ENCODE measurements at places on chromosomes 6 and 20. TPM values are rescaled to one million over a fixed set of nuclear protein-coding genes. Genes with fewer than 3 reads are reported as not detected.
A peak's percentile ranks its signal among the peaks of the same experiment; 100 is the strongest.

The OLIG3 gene
- not detected for total RNA-seq

The ENTPD6 gene
- total RNA-seq = 93.3 TPM

The TMEM244 gene
- not detected for total RNA-seq

The TRAPPC3L gene
- total RNA-seq = not detected

DNA sequence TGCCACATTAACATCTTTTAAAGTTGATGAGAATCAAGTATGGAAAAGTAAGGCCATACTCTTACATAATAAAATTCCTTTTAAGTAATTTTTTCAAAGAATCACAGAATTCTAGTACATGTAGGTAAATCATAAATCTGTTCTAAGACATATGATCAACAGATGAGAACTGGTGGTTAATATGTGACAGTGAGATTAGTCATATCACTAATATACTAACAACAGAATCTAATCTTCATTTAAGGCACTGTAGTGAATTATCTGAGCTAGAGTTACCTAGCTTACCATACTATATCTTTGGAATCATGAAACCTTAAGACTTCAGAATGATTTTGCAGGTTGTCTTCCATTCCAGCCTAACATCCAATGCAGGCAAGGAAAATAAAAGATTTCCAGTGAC is 11.6 kb downstream of the PLN start:
- no peak for DNase-seq

GRCh38 chr6:98833057-98833306 is 1.4 kb upstream of the POU3F2 start:
- DNase-seq = peak; percentile 62

DNA sequence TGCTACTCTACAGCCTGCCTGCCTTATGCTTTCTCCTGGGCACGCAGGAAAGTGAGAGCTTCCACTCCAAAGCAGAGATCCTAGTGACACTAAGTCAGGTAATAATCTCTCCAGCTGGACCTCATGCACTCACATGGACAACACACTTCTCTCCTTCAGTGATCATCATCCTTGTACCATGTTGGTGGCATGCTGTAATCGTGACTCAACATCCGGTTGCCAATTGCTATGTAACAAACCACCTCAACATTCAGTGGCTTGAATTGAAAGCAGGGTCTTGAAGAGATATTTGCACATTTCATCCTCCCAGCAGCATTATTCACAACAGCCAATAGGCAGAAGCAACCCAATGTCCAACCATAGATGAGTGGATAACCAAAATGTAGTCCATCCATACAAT is 40.3 kb upstream of the PPP1R3G start:
- no peak for DNase-seq

- no peak for DNase-seq
Measured at GRCh38 chr6:162271922-162272321, 455.6 kb downstream of the PRKN start.

- DNase-seq = no peak
Measured at GRCh38 chr6:154894902-154895301, 100.2 kb upstream of the TIAM2 start.

DNA sequence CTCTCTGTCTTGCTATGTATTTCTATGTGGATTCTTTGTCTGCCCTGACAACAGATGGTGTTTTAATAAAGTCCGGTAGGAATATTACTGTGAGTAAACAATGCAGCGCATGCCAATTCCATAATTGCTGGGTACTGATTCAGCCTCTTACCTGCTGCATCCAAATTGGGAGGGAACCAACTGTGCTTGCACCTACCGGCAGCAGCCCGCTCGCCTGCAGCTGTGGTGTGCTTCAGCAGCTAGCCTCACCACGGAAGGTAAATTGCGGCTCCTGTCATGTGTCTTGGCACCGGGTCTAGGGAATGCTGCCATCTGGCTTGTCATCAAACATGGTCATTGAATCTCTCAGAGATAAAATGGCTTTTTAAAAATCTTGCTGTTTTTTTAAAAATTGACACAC is 704.8 kb upstream of the SLC35B3 start:
- no peak for DNase-seq

DNA sequence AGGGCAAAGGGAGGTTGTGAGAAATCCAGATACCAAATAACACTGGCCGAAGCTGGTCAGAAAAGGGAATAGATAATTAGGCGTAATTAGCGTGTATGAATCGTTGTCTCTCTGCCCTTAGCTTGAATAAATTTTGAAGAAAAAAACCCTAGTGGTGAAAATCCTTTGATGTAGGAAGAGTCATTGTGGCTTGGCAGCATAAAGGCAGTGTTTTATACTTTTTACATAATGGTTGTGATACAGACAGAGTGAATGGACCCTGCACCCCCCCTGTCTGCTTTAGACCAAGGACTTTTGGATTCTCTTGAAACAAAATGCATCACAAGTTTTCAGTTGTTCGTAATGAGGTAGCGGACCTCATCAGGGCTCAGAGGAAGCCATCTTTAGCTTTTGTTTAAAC is 126.5 kb downstream of the AFG1L start:
- DNase-seq = no peak

DNA sequence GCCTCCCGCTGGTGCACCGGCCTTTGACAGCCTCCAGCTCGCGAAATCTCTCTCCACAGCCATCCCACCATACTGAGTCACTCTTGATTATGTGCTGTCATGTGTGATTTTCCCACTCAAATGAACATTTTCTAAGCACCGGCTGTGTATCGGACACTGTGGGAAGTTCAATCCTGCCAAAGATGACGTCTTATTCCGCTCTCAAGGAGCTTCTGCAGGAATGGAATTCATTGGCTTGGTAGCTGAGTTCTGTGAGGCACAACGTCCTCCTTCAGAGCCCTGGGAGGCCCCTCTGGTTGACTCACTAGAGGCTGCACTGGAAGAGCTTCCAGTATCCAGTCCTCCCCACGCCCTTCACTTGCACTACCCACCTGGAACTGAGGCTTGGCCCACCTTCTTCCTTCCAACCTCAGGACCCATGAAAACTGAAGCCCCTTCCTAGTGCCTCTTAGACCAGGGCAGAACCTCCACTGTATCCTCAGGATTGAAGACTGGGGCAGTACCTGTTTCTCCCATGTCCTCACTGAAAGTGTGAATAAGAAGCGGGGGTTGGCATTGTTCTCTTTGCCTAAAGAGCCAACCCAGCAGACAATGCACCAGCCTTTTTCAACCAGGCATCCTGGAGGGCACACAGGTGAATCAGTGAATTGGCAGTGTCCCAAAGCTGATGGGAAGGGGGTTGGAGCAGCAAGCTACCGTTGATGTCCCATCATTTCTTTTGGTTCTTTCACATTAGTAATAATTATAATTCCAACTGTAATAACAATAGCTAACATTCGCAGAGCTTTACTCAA is 1.7 kb downstream of the UNC5CL start:
- no peak for DNase-seq

DNA sequence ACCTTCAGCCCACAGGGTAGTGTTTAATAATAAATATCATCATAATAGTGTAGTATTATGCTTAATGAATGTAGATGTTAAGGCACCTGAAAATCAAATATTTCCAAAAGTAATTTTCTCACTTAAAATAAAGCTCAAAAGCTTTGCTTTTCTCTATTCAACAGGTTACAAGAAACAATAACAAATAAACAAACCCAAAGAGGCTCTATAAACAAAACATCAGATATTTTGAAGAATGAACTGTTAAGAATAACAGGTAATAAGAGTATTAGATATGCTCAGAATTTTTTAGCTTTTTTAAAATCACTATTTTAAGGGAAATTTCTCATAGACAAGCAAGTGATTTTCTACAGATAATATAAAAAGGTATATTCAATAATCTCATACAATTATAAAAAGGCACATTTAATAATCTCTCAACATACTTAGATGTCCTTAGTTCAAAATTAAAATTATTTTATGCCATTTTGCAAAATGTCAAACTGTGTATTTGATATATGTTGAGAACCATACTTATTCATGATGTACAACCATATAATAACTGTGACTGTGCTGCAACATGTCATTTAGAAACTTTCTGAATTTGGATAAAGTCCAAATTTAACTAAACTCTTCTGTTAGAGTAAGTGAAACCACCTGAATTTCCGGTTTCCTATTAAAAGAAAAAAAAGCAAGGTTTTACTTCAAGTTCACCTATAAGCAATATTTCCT is 35.8 kb downstream of the PHIP start:
- no peak for DNase-seq

Data from heart left ventricle (tissue), 16 donors.